ENCODE measurements at places on chromosomes 3 and 15.

GRCh38 chr15:54046093-54046492 is 67.9 kb downstream of the UNC13C start:
- no peak for DNase-seq

GRCh38 chr3:49238274-49239127 is 38.5 kb downstream of the C3orf62 start:
- DNase-seq: no peak

- peak; percentile 76 for DNase-seq
Observed at GRCh38 chr3:64345371-64345770, 120.1 kb upstream of the PRICKLE2 start.

- DNase-seq: no peak
Observed at GRCh38 chr3:16893618-16894200, 9.0 kb downstream of the PLCL2 start.

DNA sequence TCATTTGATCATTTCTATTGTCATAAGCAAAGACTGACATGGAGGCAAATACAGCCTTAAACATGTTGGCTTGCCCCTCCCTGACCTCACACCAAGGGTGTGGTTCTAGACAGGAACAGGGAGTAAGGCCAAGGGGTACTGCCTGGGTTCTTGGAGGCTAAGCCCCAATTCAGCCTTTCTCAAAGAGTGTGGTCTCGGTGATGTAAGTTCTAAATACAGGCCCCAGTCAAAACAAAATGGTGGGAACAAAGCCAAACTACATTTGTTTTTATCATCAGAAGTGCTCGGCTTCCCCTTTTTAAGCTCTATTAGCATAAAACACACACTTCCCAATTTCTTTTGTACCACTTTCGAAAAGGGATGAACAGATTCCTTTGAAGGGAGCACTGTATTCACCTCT is 129.5 kb downstream of the ATP8B4 start:
- no peak for DNase-seq

- peak; percentile 43 for DNase-seq
Observed at GRCh38 chr3:120473389-120473788, 22.6 kb upstream of the FSTL1 start.

GRCh38 chr3:71122641-71123040 is 460.9 kb downstream of the FOXP1 start:
- DNase-seq: no peak

- peak; percentile 62 for DNase-seq
Observed at GRCh38 chr15:50183112-50183794, 1.3 kb downstream of the SLC27A2 start.

DNA sequence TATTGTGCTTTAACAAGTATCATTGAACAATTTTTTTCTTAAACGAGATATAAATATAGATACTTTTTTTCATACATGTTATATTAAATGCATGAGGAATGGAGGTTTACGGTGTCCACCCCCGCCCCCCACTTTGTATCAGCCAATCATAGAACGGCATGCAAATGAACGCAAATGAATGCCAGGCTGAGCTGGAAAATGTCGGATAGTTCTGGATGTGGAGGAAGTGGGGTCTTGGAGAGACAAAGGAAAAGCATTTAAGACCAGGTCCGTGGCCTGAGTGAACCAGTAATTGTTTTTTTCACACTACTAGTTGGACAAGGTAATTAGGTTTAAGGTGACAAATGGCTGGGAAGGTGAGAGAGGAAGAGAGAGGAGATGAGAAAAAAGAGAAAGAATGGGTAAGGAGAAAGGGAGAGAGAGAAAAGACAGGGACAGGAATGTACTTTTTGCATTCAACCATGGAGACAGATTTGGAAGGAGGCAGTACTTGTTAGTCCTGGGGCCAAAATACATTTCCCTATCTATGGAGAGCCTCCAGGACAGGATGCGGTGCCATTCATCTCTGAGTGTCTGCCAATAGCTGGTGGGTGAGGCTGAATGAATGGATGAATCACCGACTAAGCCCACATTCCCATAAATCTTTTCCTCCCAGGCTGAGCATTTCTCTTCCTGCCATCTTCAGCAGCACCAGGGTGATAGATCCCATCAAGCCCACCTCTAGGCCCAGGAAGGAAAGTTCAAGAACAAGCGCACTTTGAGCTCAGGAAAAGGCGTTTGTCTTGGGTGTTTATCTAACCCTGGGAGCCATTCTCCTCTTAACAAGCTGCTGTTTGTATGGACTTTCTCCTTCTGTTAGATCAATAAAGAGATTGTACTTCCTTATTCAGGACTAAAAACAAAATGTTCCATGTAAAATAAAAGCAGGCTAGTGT is 1.4 kb upstream of the RAD18 start:
- DNase-seq: peak; percentile 95

GRCh38 chr15:45637552-45638033 is 2.8 kb downstream of the SQOR start:
- peak; percentile 84 for DNase-seq

DNA sequence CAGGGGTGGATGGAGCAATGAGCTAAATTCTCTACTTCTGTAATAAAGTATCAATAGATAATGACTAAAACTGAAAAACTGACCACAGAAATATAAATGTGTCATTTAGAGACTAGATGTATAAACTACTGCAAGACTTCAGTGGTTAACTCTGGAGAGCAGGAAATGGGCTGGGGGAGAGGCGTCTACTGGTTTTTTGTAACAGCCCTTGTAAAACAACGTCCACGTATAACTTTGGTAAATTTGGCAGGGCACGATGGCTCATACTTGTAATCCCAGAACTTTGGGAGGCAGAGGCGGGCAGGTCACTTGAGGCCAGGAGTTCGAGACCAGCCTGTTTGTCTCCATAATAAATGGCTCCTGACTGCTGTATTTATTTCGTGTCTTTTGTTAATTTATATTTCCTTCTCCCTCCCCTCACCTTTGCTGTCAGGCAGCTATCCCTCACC is 12.5 kb downstream of the RAB27A start:
- peak; percentile 85 for DNase-seq

GRCh38 chr15:62391641-62392262 is 226.7 kb upstream of the C2CD4B start:
- peak; percentile 48 for DNase-seq

DNA sequence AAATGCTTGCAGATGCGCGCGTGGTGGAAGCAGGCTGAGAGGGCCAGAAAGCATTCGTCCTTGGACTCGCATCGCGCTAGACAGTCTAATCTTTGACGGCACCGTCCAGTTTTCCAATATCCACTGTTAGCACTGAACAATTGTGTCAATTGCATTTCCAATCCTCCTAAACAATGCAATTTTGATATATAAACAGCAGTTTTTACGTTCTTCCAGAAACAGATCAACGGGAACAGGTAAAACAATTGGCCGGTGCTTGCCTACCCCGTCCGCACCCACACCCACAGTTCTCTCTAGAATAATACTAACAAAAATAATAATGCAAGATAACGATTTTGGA is 17.2 kb downstream of the CPN2 start:
- DNase-seq: no peak

DNA sequence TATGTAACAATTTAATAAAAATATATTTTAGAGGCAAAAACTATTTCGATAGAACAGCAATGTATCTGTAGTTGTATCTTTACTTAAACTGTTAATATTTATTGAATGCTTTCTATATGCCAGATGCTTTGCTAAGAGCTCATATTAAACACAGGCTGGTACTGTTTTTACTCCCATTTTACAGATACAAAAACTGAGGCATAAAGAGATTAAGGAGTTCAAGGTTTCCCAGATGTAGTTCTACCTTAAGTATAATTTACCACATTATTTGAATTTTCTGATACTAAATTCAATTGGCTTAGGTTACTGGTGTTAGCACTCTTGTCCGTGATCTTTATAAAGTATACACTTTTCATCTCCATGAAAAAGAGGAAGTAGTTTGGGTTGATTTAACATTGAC is 149.8 kb downstream of the ROBO2 start:
- DNase-seq: no peak

GRCh38 chr3:193929921-193930646 is 205.9 kb upstream of the HES1 start:
- no peak for DNase-seq

DNA sequence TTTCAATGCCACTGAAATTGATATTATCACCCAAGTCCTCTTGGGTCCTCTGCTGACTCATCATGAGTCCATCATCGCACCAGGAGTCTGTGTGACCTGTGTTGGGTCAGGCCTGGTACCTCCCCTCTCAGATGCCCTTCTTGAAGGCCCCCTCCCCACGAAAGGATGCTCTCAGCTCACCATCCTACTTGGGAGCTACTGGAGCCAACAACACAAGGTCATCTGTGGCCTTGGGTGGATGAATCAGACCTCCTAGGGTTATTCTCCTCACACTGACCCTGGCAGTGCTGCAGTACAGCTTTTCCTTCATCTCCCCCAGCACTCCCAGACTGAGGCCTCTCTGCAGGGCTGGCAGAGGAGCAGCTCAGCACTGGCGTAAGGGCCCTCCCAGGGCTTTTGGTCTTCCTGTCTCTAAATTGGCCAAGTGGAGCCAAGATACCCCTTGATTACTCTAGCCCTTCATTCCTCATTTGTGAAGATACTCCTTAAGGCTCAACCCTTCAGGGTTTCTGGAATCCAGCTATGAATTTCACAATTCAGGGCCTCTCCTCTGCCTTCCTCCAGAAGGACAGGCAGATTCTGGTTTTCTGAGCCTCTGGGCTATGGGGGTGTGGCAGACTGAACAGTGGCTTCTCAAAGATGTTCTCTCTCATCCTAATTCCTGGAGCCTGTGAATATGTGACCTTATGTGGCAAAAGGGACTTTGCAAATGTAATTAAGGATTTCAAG is 80.7 kb upstream of the GSK3B start:
- DNase-seq: peak; percentile 61

- peak; percentile 3 for DNase-seq
Observed at GRCh38 chr3:94935738-94936580, 873.1 kb downstream of the NSUN3 start.

- no peak for DNase-seq
Observed at GRCh38 chr3:141528800-141529199, 42.0 kb downstream of the RASA2 start.

- no peak for DNase-seq
Observed at GRCh38 chr3:142777927-142778326, 54.1 kb downstream of the TRPC1 start.

DNA sequence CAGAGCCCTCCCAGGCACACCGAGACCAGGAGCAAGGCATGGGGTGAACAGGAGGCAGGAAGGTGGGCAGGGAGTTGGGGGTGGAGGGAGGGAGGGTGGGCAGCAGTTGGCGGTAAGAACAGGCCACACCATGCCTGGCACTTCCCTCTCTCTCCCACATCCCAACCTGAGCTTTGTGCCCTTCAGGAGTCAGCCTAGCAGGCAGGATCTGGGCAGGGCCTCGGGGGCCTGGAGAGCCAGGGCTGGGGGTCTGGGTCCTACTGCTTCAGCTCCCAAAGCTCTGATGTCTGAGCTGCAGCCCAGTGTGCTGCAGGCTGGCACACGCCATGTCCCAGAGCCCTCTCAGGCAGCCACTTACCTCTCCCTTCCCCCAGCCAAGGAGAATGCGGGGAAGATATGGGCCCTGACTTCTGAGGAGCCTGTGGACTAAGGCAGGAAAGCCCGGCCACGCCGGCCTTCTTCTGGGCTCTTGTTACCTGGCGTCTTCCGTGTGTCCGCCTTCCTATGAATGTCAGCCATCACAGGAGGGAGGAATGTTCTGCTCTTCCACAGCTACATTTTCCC is 2.9 kb upstream of the MYL3 start:
- DNase-seq: no peak

GRCh38 chr3:176395240-176395639 is 802.0 kb downstream of the TBL1XR1 start:
- DNase-seq: no peak

DNA sequence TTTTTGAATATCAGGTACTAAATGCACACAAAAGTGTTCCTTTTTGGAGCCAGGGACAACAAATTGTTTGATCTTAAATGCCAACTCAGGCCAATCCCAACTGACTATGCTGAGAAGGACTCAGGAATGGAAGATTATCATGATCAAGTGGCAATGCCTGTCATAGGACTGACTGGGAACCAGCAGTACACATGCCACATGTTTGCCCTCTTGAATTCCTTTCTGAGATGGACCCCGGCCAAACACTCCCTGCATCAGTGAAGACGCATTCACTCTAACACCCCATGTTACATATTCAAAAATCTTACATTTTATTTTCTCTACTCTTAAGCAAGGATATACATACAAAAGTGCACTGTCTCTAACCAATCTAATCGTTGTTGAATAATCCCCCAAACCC is 36.1 kb downstream of the CLDN18 start:
- DNase-seq: no peak

- no peak for DNase-seq
Observed at GRCh38 chr15:77866186-77866585, 211.3 kb downstream of the TBC1D2B start.

GRCh38 chr3:144033240-144033589 is 61.6 kb downstream of the DIPK2A start:
- DNase-seq: no peak

GRCh38 chr3:51983578-51984268 is 388 bp downstream of the ACY1 start:
- no peak for DNase-seq

GRCh38 chr3:36814066-36814717 is 49.8 kb upstream of the DCLK3 start:
- no peak for DNase-seq

- DNase-seq: no peak
Observed at GRCh38 chr3:23496165-23496564, 293.0 kb downstream of the UBE2E2 start.

GRCh38 chr3:193716150-193716549 is 123.1 kb downstream of the OPA1 start:
- DNase-seq: no peak

DNA sequence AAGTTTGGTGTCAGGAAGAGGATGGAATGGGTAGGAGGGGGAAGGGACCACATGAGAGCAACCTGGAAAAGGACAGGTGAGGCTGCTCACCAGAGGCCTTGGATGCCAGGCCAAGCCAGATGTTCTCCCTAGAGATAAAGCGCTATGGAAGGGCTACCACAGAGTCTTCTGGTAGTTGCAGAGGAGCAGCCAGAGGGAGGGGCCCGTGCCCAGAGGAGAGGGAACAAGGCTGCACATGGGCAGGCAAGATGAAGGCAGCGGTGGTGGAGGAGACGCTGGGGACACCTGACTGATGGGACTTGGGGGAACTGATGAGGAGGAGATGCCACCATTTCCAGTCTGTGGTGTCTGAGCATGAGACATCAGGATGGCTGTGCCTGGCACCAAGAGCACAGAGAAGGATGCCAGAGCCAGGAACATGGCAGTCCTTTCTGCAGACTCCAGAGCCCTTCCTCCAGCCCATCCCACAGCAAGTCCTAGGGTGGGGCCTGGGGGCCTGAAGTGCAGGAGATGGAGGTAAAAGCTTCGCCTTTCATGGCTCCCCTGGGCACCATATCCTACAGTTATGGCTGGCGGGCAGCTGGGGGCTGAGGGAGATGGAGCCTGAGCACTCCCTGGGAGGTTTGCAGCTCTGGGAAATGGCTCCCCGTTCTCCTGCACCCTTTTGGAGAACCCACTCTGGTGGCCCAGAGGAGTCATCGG is 103.0 kb downstream of the ETFA start:
- DNase-seq: no peak

GRCh38 chr3:25785826-25786225 is 2.6 kb upstream of the NGLY1 start:
- DNase-seq: no peak

DNA sequence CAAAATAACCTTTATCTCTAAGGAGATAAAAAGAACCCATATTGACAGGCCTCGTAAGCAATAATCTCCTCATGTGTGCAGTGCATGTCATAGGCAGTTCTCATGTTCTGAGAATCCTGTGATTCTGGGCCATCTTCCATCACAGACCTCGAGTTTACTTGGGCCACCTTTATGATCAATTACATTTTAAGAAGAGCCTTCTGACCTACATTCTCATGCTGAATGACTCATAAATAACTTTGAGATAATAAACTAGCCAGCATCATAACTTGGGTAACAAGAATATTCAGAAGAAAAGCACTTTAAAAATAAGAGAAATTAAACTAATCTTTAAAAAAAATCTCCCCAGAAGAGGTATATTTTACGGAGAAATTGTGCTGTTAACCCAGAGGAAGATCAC is 310.7 kb upstream of the ZNF717 start:
- no peak for DNase-seq

Data from M059J (cell line).